NCI-H1048 (cell line): ENCODE measurements at places on chromosomes 1 and 21.

DNA sequence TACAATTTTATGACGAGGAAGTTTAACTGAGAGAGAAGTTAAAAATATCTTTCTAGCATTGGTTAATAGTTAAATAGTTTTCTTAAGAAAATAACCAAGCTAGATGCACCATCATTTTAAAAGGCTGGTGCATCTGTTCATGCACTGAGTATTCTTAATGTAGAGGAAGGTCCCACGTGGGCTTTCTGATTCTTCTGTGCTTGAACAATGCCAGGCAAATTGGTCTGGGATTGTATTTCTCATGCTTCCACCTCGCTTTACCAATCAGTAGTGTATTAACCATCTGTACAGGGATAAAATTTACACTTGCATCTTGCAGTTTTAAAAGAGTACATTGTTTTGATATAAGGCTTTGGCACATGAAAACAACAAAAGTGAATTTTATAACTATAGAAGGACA is 47.4 kb upstream of the MTF2 start:
- DNase-seq, result no peak

DNA sequence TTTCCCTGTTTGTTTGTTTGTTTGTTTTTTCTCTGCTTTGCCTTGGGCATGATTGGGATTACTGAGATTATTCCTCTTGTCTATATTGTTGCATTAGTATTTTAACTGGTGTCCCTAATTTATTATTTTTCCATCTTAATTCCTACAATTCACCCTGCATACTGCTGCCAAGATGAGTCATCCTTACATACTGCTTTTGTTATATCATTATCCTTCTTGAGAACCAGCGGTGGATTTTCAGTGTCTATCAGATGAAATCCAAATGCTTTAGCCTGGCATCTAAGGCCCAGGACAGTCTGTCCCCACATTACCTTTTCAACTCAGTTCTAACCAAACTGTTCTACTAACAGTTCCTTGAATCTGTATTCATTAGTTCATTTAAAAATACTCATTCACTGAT is 101.7 kb downstream of the OLFML2B start:
- DNase-seq, result no peak

DNA sequence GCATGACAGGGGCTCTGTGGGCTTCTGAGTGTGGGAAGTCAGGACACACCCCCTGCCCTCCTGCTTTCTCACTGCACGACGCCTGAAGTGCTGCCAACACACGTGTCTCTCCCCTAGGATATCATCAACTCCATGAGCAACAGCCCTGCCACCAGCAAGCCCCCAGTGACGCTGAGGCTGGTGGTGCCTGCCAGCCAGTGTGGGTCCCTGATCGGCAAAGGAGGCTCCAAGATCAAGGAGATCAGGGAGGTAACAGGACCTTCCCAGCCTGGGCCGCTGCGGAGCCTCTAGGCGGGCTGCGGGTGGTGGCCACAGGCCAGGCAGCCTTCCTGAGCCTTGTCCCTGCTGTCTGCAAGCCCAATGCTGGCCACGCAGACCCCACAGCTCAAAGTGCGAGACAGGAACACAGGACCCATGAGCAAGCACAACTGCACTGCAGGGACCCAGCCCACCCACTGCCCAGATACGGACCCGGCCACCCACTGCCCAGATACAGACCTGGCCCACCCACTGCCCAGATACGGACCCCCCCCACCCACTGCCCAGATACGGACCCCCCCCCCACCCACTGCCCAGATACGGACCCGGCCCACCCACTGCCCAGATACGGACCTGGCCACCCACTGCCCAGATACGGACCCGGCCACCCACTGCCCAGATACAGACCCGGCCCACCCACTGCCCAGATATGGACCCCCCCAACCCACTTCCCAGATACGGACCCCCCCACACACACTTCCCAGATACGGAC is 72.2 kb upstream of the COL6A1 start:
- no peak for DNase-seq

DNA sequence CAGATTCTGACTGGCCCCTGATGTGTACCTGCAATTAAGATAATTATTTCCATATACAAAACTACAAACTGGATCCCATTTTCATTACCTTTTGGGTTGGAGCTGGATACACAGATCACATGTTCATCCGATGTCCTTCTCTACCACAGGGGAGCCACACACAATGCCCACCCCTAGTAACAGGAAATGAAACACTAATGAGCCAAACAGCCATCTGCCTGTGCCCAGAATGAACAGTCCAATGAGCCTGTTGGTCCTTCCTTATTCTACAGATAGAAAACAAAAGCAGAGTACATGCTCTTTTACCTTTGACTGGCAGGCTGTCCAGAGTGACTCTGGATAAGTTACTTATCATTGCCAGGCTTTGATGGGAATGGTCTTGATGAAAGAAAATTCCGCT is 68.6 kb downstream of the SIPA1L2 start:
- DNase-seq, result no peak

GRCh38 chr1:230827081-230827681 is 41.1 kb downstream of the C1orf198 start:
- DNase-seq, result no peak

DNA sequence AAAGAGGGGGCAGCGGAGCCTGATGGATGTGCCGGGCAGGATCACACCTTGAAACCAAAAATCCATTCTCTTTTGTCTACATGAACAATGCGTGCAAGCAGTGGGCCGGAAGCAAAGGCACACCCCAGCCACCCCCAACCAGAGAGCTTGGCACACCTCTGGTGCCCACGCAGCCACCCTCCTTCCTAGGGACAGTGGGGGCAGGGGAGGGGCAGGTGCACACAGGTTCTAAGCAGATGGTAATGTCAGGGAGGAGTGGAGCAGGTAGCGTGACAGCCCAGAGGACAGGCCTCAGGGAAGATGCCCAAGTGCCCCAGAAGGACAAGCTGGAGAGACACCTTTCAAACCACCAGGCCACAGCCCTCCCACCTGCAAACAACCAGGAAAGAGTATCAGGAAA is 36.5 kb downstream of the SYF2 start:
- DNase-seq, result no peak
